Cerebellar cortex (tissue), 1 donor: ENCODE measurements at places on chromosomes 4 and X.

DNA sequence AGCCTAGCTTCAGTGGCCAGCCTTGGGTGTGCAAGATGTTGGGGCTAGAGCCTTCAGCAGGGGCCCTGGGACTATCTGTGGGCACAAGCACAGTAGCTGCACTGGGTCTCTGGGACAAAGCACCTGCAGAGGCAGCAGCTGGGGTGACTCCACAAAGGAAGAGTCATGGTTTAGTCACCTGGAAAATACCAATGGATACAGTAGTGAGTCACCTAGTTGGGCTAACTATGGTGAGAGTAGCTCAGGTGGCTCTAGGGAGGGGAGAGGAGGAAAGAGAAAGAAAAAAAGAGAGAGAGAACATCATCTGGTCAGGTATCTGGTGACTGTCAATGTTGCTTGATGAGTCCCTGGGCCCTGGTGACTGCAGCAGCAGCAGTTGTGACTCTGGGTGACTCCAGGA lies 72.9 kb upstream of the SPIN4 start:
- DNase-seq, result no peak

GRCh38 chrX:145609951-145610511 lies 207.6 kb upstream of the SLITRK2 start:
- DNase-seq, result no peak

DNA sequence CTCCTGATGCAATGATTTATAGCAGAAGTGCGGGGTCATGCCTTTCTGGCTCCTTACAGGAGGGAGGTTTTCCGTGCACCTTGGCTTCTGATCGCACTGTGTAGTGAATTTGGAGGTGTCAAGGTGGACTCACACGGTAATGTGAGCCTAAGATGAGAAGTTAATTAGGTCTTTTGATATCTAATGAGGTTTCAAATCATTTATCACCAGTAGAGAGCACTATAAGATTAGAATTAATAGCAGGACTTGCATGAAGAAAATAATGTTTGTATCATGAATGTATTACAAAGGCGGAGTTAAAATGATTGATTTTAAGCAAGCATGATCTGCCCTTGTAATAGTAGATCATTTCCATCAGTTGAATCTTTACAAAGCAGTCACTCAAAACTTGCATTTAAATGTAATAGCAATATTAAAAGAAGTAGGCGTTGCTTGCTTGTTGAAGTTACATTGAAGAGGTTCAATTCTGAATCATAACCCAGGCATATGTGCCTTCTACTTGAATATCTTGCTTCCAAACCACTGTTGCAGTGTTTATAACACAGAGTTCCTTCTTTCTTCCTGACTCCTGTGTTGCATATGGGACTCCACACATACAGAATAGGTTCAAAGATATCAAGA lies 152.1 kb downstream of the FMR1NB start:
- DNase-seq, result peak; percentile 64

- no peak for DNase-seq
These were observed 63.3 kb downstream of the TBC1D14 start for GRCh38 chr4:6972911-6973310.

GRCh38 chr4:124337874-124338273 lies 374.7 kb downstream of the ANKRD50 start:
- DNase-seq, result no peak

GRCh38 chr4:17760626-17761025 lies 20.8 kb downstream of the FAM184B start:
- no peak for DNase-seq

GRCh38 chr4:80008351-80008750 lies 64.7 kb downstream of the ANTXR2 start:
- no peak for DNase-seq

DNA sequence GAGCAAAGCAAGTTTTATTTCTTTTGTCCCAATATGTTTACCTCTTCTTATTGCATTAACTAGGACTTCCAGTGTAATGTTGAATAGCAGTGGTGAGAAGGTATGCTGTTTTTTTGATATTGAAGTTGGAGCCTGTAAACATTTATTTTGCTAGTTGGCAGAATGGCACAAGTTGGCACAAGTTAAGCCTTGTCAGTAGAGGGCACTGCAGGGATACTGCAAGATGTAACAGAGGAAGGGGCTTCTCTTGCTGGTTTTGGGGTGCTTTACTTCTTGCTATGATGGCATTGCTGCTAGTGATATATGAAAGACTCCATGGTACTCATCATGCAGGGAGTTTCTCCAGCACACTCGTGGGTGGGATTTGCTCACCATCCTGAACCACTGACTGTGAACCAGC lies 327.3 kb upstream of the ARX start:
- no peak for DNase-seq

DNA sequence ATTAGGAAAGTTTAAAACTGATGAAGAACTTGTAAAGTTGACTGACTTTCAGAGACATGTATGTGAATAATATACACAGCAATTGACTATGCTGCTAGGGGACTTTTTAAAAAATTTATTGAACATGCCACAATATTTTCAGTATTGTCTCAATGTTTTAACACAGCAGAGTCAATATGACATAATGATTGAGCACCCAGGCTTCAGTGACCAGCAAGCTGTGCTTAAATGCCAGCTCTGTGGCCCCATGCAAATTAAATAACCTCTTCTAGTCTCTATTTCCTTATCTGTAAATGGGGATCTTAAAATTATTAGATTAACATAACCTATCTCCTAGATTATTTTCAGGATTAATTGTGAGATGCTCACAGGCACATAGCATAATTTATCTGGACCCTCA lies 56.8 kb upstream of the TXK start:
- DNase-seq, result no peak

GRCh38 chr4:6343939-6344408 lies 74.3 kb downstream of the WFS1 start:
- DNase-seq, result peak; percentile 38

DNA sequence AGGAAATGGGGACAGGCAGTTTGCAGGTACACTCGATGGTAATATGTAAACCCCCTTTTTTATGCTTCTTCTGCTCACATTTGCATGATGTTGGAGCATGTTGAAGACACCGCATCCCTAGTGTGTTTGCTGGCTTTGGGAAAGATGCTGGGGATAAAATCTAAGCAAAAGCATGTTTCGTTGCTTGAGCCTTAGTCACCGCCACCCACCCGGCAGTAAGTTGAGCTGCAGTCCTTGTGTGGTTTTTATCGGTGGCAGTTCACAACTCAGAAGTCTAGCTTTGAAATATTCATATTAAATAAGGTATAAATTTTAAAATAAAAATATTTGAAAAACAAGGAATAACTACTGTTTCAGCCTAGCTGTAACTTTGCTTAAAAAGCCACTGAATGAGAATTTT lies 21.7 kb upstream of the MND1 start:
- no peak for DNase-seq

DNA sequence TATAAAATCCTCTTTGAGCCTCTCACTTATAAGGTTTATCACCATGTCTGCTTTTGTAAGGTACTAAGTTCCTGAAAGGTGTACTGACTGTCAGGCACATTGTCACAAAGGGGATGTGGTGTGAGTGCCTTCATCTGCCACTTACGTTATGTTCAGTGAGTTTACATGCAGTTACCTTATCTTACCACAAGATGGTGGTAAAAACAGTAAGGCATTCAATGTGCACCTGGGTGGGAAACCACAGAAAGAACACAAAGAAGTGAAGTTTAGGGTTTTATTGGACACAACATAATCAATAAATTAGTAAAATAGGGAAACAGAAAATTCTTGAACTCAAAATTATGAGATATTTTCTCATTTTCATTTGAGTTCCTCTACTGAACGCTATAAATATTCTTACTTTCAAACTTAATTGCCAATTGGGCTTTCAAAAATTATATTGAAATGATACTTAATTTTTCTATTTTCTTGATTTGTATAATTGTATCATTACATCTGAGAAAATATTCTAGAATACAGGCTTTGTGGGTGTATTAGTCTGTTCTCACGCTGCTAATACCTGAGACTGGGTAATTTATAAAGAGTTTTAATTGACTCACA lies 650.8 kb downstream of the PCDH7 start:
- peak; percentile 31 for DNase-seq

GRCh38 chr4:117971403-117971802 lies 62.9 kb upstream of the NDST3 start:
- DNase-seq, result no peak

GRCh38 chr4:110310795-110311194 lies 112.4 kb upstream of the ELOVL6 start:
- DNase-seq, result no peak

DNA sequence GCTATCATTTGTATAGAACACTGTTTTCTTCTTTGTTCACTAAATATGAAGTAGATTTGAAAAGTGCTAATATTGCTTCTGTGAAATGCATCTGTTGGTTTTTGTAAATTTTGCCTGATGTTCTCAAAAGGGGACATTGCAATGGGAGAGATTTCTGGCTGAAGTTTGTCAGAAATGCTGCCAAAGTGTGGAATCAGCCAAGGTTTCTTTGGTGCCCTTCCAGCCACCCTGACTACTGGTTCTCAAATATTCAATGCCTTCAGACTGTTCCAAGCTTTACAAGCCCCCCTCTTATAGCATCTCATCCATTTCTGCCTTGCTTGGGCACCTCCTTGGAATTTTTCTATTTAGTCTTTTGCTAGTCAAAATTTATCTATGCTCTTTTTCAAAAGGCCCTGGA lies 60.6 kb upstream of the TMLHE start:
- DNase-seq, result peak; percentile 26

GRCh38 chrX:151753313-151754046 lies 18.9 kb downstream of the CNGA2 start:
- DNase-seq, result peak; percentile 23

DNA sequence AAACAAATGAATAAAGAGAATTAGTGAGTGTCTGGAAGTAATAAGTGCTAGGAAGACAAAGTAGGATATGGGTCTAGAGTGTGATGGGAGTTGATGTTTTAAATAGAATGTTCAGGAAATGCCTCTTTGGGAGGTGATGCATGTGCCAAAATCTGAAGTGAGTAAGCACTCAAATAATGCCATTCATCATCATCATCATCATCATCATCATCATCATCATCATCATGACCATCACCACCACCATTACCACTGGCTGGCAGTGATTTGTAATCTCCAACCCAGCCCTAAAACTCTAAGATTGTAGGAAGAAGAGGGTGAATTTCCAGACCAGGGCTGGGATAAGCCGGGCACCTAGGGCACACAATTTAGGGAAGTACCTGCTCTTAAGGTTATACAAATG lies 9.7 kb upstream of the SOX3 start:
- DNase-seq, result no peak

- DNase-seq, result no peak
These were observed 642.4 kb downstream of the TRIML1 start for GRCh38 chr4:188781655-188782054.

GRCh38 chr4:186939766-186940165 lies 216.1 kb upstream of the FAT1 start:
- no peak for DNase-seq

GRCh38 chr4:141540643-141541042 lies 95.7 kb upstream of the IL15 start:
- no peak for DNase-seq

GRCh38 chrX:2614911-2615310 lies 76.2 kb upstream of the CD99 start:
- peak; percentile 44 for DNase-seq

DNA sequence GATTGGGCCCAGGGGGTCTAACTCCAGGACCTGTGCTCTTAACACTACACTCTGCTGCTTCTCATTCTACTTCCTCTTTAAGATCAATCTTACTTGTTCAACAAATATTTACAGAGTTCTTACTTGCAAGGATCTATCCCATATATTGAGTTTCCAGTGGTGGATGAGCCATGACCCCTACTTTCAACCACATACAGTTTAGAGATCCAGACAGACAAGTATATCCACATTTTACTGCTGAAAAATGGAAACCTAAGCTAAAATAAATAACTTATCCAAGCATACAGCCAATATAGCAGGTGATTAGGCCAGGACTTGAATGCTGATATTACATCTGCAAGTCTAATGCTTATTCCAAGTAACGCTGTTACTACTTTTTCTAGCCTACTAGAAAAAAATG lies 18.7 kb downstream of the TMEM150C start:
- DNase-seq, result no peak

GRCh38 chrX:47129899-47130358 lies 14.6 kb downstream of the NDUFB11 start:
- DNase-seq, result peak; percentile 15

DNA sequence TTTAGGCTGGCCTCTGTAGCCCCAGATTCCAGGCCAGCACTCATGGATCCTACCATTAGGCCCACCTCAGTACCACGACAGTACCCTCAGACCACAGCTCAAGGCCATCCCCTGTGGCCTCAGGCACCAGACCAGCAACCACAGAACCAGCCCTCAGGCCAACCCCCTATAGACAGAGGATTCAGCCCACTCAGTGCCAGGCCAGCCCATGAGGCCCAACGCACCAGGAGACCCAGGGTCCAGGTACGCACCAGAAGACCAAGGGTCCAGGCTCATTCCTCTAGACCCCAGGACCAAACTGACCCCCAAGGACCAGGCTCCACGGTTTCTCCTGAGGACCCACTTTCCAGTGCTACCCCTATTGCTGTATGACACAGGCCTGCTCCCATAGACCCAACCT lies 39.5 kb upstream of the MAGEC2 start:
- DNase-seq, result no peak

DNA sequence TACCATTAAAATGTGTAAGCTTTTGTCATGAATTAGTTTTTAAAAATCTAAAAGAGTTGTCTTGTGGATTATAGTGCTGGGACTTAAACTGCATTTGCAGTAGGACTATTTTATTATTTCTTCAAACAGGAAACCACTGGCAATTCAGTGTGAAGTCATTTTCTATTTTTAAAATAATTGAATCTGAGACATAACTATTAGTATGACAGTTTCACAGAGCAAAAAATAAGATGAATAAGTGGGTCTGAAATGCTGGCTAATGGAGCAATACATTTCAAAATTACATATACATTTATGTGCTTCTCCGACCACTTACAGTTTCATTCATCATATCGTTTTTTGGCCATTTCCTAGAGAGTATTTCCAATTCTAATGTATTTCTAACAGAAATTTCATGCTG lies 75.3 kb upstream of the RAPGEF2 start:
- no peak for DNase-seq

DNA sequence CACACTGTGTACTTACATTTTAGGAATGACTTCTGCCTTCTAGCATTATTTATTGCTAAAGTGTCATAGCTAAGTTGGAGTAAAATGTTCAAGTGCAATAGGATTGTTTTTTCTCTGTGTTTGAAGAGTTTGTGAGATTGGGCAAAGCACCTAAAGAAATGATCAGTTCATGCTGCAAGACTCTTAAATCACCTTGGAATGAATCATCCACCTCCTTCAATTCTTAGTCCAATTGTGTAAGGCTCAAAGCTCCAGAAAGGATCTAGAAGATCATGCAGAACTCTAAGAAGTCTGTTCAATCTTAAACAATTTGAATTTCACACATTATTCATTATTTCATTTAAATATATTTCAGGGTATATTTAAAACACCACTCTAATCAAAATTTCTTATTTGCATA lies 137.1 kb downstream of the AMELX start:
- no peak for DNase-seq

GRCh38 chr4:101596781-101597552 lies 193.6 kb upstream of the BANK1 start:
- DNase-seq, result no peak

GRCh38 chrX:9249051-9249846 lies 215.3 kb upstream of the FAM9B start:
- no peak for DNase-seq

GRCh38 chr4:37816719-37817118 lies 9.8 kb upstream of the PGM2 start:
- DNase-seq, result no peak

GRCh38 chrX:120725874-120726273 lies 96.0 kb upstream of the C1GALT1C1 start:
- DNase-seq, result no peak
